ENCODE measurements at places on chromosomes 11 and 22. TPM values are rescaled to one million over a fixed set of nuclear protein-coding genes. Genes with fewer than 3 reads are reported as not detected.

DNA sequence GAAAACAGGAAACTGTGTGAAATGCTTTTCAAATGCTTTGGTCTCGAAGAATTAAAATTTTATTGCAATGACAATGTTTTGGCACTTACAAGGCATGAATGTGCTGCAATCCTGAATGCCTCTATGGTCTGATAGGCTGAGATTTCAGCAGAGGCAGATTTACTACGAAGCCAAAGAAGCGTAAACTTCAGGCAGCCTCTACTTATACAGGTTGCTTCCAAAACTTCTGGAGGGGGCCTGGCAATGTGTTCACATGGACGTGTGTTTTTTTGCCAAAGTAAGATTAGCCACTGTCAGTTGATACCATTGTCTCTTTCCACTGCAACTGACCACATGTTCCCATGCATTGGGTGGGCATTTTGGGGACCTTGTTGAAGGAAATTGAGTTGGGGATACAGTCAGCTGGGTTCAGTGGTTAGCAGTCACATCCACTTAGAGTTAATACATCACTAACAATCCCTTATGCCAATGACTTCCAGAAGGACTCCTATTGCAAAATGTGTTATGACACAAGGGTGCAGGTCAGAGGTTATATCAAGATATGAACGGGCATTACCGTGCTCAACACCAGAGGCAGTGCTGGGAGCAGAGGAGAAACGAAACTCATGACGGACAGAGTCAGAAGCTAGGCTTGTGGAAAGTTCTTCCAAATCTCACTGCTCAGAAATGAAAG is 48.8 kb downstream of the ABTB2 start:
- DNase-seq, result no peak

DNA sequence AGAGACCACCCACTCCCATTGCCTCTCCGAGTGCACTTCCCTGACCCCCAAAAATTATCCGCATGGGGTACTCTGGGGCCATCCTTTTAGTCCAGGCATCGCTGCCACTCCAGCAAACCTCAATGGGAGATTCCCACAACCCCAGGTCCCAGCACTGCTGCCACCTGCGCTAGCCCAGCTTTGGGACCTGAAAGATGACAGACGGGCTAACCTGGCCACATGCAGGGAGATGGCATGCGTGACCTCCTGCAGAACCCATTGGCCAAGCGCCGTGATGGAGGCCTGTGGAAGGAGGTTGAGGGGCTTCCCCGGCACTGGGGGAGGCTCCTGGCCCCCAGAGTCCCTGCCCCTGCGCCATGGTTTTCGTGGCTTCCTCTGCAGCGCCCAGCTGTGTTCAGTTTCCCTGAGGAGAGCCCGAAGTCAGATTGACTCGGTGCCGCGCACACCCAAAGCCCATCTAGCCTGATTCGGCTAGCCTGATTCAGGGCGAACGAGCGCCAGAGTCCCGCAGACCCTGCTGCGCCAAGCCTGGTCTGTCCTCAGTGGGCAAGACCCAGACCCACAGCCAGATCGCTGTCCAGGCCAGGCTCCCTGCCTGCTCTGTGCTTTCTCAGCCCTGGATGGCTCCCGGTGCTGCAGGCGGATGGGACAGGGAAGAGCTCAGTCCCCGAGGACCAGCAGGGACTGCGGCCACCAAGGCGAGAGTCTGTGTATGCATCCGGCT is 751 bp upstream of the WNT7B start:
- no peak for DNase-seq

DNA sequence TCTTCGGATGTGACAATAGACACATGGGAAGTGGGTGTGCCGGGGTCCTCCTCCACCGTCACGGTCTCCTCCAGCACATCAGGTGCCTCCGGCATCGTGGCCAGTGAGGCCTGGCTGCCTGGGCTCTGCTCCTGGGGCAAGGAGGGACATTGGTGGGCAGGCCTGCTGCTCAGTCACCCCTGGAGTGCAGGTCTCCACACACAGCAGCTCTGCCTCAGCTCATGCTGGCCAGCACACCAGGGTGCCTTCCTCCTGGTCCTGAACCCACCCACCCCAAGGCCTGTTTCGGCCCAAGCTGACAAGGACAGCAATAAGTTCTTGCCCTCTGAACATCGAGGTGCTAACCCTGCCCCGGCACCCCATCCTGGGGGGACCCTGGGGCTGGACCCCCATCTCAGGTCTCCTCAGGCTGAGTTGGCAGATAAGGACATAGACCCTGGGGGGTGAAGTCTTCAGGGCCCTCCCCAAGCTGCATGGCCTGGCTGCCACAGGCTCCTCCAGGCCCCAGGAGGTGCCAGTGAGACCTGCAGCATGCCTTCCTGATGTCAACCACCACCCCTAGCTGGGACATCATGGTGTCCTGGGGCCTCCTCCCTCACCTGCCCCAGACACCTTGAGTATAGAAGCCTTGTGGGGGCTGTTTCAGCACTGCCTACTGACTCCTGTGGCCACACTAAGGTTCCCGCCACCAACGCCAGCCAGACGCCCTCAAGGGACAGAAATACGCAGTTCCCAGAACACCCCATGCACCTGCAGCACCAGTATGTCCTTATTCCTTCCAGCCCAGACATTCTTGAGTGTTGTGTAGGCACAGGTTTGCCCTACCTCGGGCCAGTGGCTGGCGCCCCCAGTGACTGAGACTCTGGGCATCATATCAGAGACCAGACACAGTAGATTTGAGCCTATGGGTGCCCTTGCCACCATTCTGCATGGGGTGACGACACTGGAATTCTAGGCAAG is 34.4 kb downstream of the ARVCF start:
- no peak for DNase-seq

The TPBGL gene
- not detected for total RNA-seq

The NCF4 gene
- not detected for total RNA-seq

The OR8D4 gene
- not detected for total RNA-seq
